Activated CD4-positive, CD25-positive, alpha-beta regulatory T cell (primary cell): ENCODE measurements at places on chromosomes 12 and 14.

- no peak for DNase-seq
Observed at GRCh38 chr14:37047996-37048395, 124.4 kb downstream of the SLC25A21 start.

DNA sequence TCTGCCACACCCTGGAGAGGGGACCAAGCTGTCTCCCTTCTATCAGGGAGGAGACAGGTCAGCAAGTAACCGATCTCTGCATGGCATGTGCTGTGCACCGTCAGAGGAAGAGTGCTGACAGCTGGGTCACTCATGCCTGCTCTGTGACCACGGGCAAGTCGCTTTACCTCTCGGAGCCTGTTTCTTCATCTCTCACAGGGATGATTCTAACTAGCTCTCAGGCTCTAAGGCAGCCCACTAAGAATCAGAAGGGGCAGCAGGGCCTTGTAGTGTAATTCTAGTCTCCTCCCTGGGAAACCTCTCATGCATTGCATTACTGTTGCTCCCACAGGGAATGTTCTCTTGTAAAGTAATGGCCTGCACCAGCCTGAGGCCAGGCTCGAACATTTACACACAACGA is 11.9 kb downstream of the CD9 start:
- DNase-seq: no peak

DNA sequence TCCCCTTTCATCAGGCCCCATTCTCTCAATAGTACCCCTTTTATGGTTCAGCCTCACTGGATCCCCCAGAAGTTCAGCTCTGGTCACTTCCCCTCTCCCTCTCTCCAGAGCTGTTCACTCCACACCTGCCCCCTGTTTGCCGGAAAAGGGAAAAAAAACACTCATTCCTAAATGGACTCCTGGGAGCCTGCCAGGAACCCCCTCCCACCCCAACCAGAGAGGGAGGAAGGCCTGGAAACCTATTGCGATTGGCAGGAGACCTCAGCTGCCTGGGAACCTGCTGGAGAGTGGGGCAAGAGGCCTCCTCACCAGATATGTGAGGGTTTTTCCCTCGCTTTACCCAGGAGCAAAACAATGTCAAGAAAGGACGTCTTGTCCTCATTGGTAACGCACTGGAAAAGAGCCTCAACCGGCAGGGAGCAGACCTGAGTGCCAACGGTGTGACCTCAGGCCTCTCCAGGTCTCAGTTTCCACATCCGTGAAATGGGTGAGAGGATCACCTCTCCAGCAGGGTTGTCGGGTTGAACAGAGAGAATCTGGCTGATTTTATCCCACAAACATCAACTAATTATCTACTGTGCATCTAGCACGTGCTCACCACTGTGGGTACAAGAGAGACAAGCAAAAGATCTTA is 4.6 kb downstream of the DTX1 start:
- DNase-seq: no peak

DNA sequence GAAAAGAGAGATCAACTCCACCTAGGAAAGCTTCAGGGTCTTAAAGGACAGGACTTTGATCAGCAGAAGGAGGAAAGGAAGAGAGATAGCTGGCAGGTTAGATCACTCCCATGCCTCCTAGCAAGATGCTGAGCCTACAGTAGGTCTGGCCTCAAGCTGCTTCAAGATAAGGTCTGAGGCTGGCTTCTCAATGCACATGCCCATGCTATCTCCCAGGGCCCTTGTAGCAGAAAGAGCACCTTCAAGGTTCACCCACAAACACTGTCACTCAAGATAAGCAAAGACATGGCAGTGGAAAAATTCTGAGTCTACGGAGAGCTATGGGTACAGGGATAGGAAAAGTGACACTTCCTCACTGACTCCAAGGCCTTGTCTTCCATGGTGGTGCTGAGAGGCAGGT is 14.3 kb downstream of the REM2 start:
- DNase-seq: no peak

DNA sequence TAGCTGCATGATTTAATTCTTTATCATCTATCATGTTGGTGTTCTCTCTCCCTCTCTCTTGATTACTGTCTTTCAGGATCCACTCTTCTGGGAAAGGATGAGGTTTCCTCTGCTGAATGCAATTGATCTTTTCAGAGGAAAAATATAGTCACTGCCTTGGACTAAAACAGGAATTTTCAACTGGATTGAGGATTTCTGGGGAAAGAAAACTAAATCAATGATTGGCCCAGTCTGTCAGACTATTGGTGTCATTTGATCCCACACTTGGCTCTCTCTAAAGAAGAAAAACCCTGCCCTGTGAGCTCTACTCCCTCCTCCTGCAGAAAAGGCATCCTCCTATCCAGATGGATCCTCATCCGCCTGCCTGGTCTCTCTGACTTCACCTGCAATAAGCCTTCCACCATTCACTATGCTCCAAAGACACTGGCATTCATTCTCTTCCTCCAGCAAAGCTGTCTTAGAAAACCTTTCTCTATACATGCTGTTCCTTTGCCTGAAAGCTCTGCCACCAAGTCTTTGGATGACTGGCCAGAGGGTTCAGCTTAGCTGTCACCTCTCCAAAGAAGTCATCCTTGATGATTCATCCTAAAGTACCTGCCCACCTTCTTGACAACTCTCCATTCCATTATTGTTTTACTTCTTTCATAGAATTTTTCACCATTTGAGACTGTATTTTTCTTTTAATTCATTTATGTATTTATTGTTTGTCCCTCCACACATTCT is 127.7 kb upstream of the CAND1 start:
- no peak for DNase-seq

DNA sequence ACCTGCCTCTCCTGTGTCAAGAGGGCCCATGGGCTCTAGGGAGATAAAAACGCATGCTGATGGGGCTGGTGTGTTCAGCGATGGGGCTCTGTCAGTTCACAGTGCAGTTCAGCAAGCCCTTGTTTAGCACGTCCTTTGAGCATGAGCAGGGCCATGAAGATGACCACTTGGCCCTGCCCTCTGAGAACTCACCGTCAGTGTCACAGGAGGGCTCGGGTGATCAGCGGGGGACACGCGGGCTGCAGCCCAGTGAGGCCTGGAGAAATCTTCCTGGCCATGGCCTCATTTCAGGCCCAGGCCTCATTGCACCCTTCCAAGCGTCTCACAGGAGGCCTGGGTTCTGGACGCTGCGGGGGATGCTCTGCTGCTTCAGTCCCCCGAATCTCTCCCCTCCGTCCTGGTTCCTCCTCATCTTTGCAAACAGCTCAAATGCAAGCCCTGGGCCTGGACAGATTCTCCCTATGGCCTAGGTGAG is 181.6 kb downstream of the ADGRD1 start:
- DNase-seq: no peak

- no peak for DNase-seq
Observed at GRCh38 chr14:32932914-32933628, 5.6 kb upstream of the NPAS3 start.

- DNase-seq: no peak
Observed at GRCh38 chr12:14395074-14395778, 29.7 kb downstream of the ATF7IP start.

- no peak for DNase-seq
Observed at GRCh38 chr14:83085725-83086124, 1552.1 kb upstream of the SEL1L start.

DNA sequence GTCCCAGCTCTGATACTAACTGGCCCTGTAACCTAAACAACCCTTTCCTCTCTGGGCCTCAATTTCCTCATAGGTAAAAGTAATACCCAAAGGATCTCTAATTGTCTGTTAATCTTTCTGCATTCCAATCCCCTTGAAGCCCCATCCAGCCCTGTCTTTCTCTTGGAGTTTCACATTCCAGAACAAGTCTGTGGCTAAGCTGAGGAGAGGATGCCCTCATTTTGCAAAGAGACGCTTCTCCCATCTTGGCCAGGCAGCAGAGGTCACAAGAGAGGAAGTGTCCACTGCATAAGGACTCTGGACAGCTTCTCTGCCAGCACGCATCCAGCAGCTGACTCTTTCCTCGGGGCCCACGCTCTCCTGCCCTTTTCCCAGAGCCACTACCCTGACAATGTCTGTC is 263.4 kb upstream of the FKBP4 start:
- no peak for DNase-seq

DNA sequence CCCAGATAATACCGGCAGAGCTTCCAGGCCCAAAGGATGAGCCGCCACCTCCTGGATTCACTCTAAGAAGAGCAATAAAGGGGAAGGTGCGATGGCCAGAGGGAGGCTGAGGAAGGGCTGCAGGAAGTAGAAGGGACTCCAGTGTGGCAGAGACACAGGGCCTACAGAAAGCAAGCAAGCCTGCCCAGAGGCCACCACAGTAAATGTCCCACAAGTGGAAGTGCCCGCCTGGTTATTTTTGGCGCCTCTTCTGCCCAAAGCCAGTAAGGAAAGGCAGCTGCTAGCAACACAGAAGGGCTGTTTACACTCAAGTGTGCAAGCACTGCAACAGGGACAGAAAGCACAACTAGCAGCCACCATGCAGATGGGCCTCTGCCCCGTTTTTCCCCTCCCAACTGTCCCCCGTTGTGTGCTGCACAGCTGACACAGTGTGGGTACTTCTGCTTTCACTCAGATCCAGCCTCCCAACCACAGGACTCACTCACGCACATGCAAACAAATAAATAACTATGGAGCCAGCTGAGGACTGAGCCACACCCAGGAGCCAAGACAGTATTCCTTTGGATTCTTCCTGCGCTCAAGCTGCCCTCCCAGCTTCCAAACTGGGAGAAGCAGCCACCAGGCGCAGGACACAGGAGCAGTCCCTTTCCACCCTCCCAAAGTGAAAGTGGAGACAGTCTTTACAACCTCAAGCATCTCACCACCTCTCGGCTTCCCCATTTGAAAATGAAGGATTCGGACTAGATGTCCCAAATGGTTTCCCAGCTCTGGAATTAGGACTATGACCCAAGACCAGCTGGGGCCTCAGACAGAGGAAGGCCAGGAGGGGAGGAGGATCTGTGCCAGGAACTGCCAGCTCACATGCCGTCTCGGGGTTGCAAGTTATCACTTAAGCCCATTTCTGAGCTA is 40.0 kb upstream of the PNMA1 start:
- no peak for DNase-seq

DNA sequence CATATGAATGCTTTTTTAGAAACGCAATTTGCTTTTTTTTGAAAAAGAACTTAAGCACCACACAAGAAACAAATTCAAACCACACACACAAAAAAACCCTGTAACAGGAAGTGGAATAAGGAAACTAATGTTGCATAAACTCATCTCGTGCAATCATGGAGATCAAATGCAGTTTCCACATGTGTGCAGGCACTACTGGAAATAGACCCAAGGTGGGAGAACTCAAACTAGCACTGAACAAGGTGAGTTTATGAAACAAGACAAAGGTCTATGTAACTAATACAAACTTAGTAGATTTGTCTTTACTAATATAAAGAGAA is 17.5 kb downstream of the NIN start:
- DNase-seq: no peak

DNA sequence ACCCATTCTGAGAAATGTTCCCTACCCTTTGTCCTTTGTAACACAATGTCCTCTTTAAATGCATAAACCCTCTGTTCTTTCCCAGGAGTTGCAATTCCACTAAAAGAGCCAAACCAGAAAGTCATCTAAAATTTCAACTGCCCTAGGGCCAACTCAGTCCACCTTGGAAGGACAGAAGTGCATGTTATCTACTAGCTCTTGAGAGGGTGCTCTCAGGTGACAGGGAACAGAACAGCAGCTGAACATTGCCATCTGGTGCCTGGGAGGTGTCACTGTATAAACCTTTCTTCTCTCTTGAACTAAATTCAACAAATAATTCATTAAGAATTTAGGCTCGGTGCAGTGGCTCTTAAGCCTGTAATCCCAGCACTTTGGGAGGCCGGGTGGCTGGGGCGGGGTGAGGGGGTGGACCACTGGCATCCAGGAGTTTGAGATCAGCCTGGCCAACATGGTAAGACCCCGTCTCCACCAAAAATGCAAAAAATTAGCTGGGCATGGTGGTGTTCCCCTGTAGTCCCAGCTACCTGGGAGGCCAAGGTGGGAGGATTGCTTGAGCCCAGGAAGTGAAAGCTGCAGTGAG is 10.3 kb upstream of the FERMT2 start:
- no peak for DNase-seq

DNA sequence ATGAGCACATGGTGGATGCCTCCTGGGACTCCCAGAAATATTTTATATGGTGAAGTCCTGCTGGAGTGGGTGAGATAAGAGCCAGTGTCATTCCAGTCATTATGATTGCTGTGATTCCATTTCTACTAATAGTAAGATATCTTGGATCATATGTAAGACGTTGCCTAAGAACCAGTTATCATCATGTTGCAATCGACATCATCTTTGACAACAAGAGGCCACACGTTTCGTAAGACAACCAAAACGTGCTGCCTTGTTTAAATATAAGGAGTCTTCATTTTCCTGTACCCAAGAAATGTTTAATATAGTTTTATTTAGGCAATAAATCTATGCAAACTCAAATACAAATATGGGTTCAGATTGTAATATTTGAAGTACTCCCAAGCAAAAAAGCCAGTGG is 58.4 kb downstream of the SPTSSA start:
- DNase-seq: no peak

DNA sequence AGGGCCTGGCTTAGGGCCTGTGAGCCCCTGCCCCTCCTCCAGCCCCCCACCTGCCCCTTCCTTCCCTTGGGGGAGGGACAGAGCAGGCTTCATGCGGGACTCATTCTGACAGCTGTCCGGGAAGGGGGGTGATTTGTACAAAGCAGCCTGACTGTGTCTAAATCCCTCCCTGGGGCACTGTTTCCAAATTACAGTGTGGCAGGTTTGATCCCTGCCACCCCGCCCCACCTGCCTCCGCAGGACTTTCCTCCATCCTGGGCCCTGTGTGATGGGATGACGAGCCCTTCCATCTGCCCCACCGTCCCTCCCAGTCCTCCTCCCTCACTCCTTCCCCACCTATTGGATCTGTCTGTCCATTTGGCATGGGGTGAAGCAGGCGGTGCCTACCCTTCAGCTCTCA is 363.9 kb downstream of the BCL11B start:
- DNase-seq: no peak

DNA sequence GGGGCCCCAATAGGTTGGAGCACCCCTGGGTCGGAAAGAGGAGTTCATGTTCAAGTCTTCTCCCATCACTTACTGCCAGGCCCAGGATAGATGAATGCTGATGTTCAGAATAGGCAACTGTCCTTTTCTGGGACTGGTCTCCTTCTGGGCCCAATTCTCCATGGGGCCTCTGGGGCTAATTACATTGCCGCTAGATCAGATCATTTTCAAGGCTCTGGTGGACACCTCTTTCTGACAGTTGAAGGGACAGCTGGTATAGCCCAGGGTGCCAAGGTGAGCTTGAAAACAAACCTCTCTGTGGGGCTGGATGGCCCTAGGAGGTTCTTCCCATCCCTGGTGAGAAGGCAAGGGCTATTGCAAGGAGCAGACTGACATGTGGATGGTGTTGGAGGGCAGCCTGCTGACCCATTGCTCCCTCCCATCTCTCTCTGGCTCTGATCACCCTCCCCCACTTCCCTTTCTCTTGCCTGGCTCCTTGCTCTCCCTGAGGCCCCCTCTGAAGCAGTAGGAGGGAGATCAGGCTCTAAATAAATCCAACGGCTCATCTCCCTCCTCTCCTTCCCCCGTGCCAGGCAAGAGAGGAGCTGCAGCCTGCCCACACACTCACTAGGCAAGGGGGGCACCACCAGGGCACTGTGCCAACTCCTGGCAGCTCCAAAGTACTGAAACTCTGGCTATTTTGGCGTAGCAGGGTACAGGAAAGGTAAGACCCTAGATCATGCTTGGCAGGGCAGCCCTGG is 1.9 kb downstream of the CACNB3 start:
- DNase-seq: no peak
